ENCODE measurements at places on chromosomes 6 and 20.

DNA sequence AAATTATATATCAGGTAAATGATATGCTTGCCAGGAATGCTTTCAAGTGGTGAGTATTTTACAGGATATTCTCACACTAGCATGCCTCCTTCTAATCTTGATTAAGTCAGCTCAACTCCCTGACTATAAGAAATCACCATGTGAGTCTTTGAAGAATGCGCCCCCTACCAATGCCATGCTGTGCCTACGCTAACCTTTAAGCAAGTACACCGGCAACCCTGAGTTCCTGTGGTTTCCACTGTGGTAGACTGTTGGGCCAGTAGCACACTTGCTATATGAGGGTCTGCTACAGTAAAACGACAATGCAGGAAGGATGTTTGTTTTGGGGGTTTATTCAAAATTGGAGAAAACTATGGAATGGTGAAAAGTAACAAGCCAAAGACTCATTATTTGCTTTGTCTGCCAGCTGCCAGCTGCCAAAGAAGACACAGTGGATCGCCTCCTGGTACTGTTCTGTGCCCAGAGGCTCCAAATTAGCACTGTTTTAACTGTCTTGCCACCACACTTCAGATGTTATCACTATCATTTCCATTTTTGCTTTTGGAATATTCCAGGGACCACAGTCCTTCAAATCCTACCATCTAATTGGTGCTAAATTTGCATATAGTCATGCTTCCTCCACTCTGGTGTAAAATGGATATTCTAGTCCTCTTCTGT is 333.5 kb downstream of the RNGTT start:
- no peak for DNase-seq

- DNase-seq: no peak
Observed at GRCh38 chr20:18662279-18663040, 74.6 kb downstream of the DTD1 start.

DNA sequence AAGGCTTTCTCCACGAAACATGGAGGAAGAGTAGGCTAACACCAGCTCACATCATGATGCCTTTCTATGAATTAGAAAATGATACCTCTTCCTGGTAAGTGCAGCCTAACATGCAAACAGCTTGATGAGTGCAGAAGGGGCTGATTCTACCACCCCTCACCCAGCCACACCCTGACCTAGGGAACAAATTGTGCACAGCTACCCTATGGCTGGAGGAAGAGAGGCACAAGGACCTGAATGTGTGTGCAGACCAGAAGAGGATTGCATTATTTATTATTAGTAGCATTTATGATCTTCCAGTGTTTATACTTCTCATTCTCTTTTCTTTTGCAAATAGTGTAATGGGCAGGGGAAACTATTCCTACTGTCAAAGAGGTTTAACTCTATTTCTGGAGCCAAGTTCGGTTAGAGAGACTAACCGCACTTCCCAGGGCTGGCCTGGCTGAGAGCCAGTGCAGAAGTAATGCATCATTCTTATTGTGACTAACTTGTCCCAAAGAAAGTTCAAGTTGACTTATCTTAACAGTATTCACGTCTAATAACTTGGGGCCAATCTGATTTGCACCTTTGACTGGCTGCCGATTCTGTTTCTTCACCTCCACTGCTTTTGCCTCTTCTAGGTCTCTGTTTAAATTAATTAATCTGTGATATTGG is 237.5 kb downstream of the CD83 start:
- DNase-seq: no peak

DNA sequence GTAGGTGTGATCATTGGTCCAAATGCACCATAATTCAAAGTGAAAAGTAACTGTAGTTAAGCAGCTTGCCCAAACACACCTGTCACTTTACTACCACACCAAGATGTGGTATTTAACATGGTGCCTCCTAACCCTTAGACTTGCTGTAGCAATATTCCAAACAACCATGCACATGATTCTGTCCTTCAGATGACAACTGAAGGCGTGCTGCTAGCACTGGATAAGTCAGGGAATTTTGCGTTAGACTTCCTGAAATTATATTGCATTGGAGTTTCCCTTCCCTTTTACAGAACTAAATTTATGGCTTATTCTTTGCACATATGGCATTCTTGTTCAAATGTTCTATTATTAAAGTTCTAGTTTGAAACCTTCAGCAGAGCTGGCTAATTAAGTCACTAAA is 106.2 kb downstream of the ARHGAP18 start:
- DNase-seq: no peak

DNA sequence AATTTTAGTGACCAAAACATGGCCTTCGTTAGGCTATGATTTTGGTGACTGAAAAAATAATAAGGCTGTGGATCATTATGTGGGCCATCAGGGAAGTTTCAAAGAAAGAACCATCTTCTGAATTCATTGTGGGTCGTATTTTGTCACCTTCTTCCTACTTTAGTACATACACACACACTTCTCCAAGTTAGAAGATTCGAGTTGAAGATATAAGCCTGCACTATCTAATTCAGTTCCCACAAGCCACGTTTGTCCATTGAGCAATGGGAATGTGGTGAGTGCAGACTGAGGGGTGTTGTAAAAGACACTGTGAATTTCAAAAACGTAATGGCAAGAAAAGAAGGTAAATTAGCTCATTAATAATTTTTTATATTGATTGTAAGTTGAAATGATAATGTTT is 766.0 kb downstream of the KIF16B start:
- no peak for DNase-seq

- no peak for DNase-seq
Observed at GRCh38 chr6:48670546-48670945, 559.5 kb upstream of the PTCHD4 start.

GRCh38 chr6:34246563-34247391 is 2.0 kb downstream of the SMIM29 start:
- no peak for DNase-seq

Measured in NCI-H187 (cell line).